ENCODE measurements at places on chromosomes 12 and 14.
A peak's percentile ranks its signal among the peaks of the same experiment; 100 is the strongest.

- peak; percentile 11 for DNase-seq
Observed at GRCh38 chr12:112126000-112126438, 659 bp downstream of the TRAFD1 start.

GRCh38 chr12:19841451-19841850 is 402.2 kb downstream of the AEBP2 start:
- no peak for DNase-seq

DNA sequence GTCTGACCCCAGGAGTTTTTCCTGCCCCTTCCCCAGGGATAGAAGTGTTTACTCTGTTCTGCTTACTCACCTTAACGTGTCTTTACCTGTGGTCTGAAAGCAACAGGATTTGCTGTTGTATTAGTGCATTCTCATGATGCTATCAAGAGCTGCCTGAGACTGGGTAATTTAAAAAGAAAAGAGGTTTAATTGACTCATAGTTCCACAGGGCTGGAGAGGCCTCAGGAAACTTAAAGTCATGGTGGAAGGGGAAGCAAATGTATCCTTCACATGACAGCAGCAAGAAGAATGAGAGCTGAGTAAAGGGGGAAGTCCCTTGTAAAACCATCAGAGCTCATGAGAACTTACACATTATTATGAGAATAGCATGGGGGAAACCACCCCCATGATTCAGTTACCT is 240.4 kb downstream of the SNAPC1 start:
- DNase-seq, result no peak

DNA sequence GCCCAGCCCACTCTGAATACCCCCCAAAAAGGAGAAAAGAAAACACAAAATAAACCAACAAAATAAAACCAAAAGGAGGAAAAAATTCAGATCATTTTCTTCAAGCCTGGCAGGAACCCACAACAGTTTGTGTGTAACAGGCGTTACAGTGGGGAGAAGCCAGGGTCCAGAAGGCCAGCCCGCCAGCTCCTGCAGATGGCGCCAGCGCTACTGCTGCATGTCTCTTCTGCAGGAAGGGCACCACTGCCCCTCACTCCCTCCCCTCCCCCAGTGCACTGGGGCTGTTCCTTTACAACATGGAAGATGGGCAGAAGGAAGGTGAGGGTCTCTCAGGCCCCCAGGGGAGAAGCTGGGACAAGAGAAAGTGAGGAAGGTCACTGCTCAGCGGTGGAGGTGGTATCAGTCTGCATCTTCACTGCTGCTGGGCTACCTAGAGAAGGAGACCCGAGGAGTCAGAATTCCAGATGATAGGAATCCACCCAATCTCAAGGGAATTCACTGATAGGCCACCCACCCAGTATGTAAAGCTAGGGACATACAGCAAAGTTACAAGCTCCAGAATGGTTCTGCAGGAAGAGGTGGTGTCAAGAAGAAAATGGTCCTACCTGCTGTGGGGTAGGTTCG is 2.3 kb upstream of the NOP2 start:
- peak; percentile 59 for DNase-seq
